Stimulated activated naive B cell treated with anti-CD40 and anti-IgM and Interleukin-4, amounts not matched to agents 10 μg/mL and 1 μg/mL and 100 μg/mL, for 72 hours (primary cell): ENCODE measurements at places on chromosomes 16 and 17.
A peak's percentile ranks its signal among the peaks of the same experiment; 100 is the strongest.

GRCh38 chr16:13238182-13238581 lies 336.8 kb downstream of the SHISA9 start:
- H3K4me3 ChIP-seq, result no peak overlapping the region
- H3K36me3 ChIP-seq, result no peaks in the 10 kb centered on the region
- no peak overlapping the region for H3K27ac ChIP-seq
- DNase-seq, result no peak
- no peaks in the 10 kb centered on the region for H3K27me3 ChIP-seq

DNA sequence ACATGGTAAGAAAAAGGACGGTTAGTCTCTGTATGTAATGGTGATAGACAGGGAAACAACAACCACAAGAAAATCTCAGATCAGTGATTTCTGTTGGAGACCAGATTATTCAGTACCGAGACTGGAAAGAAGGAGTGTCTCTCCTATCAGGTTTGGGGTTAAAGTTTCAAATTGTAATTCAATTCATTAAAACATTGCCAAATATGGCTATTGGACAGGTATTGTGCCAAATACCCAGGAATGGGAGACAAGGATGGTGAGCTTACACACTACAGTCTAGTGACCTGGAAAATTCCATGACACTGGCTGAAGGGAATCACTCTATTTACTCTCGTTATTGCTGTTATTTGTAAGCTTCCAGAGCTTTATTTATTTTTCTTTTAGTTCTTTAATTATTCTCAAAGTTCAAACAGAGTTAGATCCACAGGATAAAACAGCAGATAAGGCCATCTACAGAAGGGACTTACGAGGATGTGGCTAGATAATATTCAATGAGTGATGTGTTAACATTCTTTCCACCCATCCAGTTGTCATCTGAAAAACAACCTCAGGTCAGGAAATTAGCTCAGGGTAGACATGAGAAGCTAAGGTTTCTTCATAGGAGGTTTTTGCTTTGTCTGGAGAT lies 25.1 kb upstream of the MMD start:
- no peak for DNase-seq
- no peak overlapping the region for H3K27ac ChIP-seq
- no peaks in the 10 kb centered on the region for H3K36me3 ChIP-seq
- no peak overlapping the region for H3K4me3 ChIP-seq
- H3K4me1 ChIP-seq, result peaks cover 11% of the 10 kb centered on the region

- no peak overlapping the region for H3K27ac ChIP-seq
- no peaks in the 10 kb centered on the region for H3K4me1 ChIP-seq
- H3K4me3 ChIP-seq, result no peak overlapping the region
- peaks cover 6% of the 10 kb centered on the region for H3K36me3 ChIP-seq
- no peak for DNase-seq
These were observed 105.5 kb upstream of the HLF start for GRCh38 chr17:55159251-55159650.

- no peak overlapping the region for H3K4me3 ChIP-seq
- no peak for DNase-seq
- H3K27me3 ChIP-seq, result no peaks in the 10 kb centered on the region
- peak overlapping the region; percentile 4 for H3K27ac ChIP-seq
These were observed 5.9 kb downstream of the RANBP10 start for GRCh38 chr16:67800338-67800926.

DNA sequence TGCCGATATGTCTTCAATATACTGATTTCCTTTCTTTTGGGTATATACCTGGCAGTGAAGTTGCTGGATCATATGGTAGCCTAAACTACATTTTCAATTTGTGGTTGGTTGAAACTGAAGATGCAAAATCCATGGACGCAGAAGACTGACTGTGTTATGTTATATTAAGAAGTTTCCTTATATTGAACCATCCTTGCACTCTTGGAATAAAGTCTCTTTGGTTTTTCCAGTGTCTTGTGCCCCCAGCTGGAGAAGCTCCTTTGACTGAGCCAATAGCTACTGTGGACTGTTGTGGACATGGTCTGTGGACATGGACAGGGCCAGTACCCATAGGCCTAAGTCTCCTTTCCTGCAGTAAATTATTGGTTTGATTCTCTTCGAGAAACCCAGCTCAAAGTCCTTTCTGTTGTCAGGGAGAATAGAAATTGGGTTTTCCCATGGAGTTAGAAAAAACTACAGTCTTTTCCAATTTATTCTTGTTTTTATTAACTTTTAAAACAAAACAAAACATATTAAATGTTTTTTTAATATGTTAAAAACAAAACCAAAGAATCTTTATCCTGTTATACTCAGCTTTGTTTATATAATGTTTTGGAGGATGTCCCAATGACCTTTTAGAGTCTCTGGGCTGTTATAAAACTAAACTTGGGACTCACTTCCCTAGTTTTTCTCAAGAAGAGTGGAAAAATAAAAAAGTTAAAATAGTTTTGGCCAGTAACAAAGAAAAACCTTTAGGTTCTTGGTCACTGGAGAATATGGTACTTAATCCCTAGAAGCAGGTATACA lies 15.2 kb upstream of the IL34 start:
- H3K27me3 ChIP-seq, result peaks cover 14% of the 10 kb centered on the region
- H3K4me1 ChIP-seq, result no peaks in the 10 kb centered on the region
- no peak overlapping the region for H3K27ac ChIP-seq
- H3K4me3 ChIP-seq, result no peak overlapping the region

DNA sequence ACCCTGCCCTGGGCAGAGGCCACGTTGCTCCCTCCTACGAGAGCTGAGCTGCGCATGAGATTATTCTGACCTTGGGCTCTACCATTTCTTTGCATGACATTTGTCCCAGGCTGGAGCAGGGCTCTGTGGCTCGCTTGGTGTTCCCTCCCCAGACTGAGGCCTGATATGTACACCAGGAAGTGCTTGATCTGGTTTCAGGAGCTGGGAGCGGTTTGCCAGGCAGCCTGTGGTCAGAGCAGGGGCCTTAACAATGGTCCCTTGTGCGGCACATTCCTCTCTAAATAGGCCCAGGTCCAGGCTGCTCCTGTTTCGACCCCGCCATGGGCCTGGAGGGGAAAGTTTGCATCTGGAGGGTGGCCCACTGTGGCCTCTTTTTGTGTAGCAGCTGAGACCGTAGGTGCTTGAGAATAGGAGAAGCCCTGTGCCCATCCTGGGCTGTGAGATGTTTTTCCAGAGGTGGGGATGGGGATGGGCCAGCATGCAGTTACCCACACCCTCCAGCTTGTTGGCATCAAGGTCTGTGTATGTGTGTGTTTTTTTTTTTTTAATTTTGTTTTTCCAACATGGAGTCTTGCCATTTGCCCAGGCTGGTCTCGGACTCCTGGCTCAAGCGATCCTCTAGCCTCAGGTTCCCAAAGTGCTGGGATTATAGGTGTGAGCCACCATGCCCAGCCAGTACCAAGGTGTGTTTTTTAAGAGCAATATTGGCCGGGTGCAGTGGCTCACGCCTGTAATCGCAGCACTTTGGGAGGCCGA lies 253.9 kb downstream of the SEC14L1 start:
- H3K27ac ChIP-seq, result peak overlapping the region; percentile 25
- H3K4me3 ChIP-seq, result no peak overlapping the region
- DNase-seq, result no peak
- H3K4me1 ChIP-seq, result peaks cover 35% of the 10 kb centered on the region
- H3K36me3 ChIP-seq, result peaks cover 2% of the 10 kb centered on the region

DNA sequence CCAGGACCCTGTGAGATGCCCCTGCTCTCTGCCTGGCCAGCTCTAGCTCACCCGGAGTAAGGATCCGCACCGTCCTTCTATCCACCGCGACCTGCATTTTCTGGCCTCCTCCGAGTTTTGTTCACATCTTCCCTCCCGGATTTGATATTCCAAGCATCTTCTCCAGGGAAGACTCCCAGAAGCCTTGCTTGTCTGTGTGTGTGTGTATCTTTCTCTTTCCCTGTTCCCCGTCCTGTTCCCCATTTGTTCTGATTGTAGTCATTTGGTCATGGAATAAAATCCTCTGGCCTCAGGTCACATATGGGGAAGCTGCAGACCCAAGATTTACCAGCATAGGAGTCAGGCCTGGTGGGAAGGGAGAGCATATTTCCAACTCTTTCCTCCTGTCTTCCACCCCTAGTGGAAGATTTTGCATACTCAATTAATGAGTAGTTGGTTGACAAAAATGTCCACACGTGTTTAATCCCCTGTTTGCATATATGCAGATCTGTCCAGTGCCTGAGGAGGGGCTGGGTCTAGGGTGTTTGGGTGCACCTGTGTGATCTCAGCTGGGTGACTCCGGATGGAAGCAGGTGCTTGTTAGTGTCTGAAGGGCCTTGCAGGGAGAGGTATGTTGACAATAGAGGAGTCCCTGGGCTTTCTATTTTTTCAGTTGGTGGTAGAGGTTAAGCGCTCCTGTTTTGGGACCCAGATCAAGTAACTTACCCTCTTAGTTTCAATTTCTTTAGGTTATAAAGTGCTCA lies 1.9 kb downstream of the PRAC1 start:
- no peak for DNase-seq
- peak overlapping the region; percentile 84 for H3K27ac ChIP-seq
- H3K36me3 ChIP-seq, result peaks cover 8% of the 10 kb centered on the region
- H3K27me3 ChIP-seq, result peaks cover 69% of the 10 kb centered on the region

GRCh38 chr17:56203430-56203829 lies 50.2 kb downstream of the ANKFN1 start:
- no peak for DNase-seq
- H3K27me3 ChIP-seq, result no peaks in the 10 kb centered on the region
- no peak overlapping the region for H3K4me3 ChIP-seq
- H3K4me1 ChIP-seq, result no peaks in the 10 kb centered on the region
- H3K27ac ChIP-seq, result no peak overlapping the region
- H3K36me3 ChIP-seq, result no peaks in the 10 kb centered on the region

- H3K27me3 ChIP-seq, result no peaks in the 10 kb centered on the region
- peaks cover 11% of the 10 kb centered on the region for H3K36me3 ChIP-seq
- H3K27ac ChIP-seq, result no peak overlapping the region
- H3K4me3 ChIP-seq, result no peak overlapping the region
These were observed 9.8 kb upstream of the SMIM5 start for GRCh38 chr17:75623386-75623785.

DNA sequence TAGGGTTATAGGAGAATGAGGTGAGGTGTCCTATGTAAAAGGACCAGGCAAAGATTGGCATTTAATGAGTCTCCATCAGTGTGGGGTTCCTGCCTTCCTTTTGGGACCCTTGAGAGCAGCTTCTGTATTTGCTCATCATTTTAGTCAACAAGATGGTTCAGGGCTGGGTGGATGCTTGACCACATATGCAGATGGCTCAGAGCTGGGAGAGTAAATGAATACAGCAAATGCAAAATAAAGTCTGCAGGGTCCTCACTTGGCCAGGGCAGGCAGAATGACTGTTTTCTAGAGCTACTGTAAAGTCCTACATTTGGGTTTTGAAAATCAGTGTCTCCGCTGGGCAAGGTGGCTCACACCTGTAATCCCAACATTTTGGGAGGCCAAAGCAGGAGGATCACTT lies 57.2 kb upstream of the ETV4 start:
- peaks cover 3% of the 10 kb centered on the region for H3K4me1 ChIP-seq
- H3K36me3 ChIP-seq, result no peaks in the 10 kb centered on the region
- H3K27ac ChIP-seq, result no peak overlapping the region
- H3K27me3 ChIP-seq, result peaks cover 18% of the 10 kb centered on the region
- no peak overlapping the region for H3K4me3 ChIP-seq

DNA sequence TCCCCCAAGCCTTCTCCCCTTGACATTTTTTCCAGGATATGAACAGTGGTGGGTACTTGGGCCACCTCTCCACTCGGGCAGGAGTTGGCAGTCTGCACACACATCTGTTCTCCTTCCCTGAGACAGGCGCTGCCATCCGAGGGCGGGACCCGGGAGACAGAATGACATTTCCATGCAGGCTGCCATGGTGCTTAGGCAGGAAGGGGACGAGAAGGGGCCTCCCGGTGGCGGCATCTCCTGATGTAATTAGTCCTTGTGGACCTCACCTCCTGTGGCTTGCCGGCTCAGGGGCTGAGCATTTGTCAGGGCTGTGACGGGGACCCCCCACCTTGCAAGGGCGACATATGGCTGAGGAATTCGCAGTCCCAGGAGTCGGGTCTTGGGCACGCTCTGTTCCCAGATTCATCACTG lies 197.2 kb downstream of the FOXL1 start:
- no peaks in the 10 kb centered on the region for H3K36me3 ChIP-seq
- no peak for DNase-seq
- H3K4me1 ChIP-seq, result no peaks in the 10 kb centered on the region
- H3K27me3 ChIP-seq, result peaks cover 33% of the 10 kb centered on the region
- H3K27ac ChIP-seq, result no peak overlapping the region

- no peak for DNase-seq
- H3K27me3 ChIP-seq, result no peaks in the 10 kb centered on the region
- H3K36me3 ChIP-seq, result peaks cover 7% of the 10 kb centered on the region
- no peak overlapping the region for H3K4me3 ChIP-seq
These were observed 226.6 kb downstream of the SPECC1 start for GRCh38 chr17:20235747-20236146.

DNA sequence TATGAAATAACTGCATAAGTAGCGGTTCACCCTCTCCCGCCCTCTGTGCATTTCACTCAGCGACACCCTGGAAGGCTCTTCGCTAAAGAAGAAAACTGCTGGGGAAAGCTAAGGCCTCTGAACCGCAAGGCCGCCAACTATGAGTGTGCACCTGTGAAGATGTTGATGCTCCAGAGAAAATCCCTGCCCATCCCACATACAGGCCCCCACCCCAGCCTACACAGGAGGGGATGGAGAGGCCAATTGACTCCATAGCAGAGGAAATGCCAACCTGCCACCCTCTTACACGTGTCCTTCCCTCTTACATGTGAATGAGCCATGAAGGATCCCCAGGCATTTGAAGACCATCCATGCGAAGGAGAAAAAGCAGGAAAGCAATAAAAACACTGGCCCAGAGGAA lies 104.8 kb downstream of the MGAT5B start:
- peaks cover 9% of the 10 kb centered on the region for H3K36me3 ChIP-seq
- no peak for DNase-seq
- H3K4me1 ChIP-seq, result peaks cover 12% of the 10 kb centered on the region
- H3K27ac ChIP-seq, result no peak overlapping the region
- no peak overlapping the region for H3K4me3 ChIP-seq

GRCh38 chr16:78126662-78127061 lies 27.2 kb downstream of the WWOX start:
- H3K4me3 ChIP-seq, result no peak overlapping the region
- DNase-seq, result no peak

DNA sequence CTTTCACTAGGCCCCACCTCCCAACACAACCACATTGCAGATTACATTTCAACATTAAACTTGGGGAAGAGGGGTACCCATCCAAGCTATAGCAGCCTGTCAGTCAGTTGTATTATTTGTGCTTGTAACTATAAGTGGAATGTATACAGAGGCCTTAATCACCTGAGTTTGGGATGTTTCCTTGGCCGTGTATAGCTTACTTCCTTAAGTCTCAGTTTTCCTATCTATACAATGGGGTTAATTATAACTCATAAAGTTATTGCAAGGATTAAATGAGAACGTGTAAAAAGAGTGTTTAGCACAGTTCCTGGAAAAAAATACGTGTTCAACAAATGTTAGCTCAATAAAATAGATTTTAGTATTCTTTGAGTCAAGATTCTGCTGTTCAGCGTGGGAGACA lies 165.5 kb upstream of the FAM20A start:
- H3K27me3 ChIP-seq, result no peaks in the 10 kb centered on the region
- DNase-seq, result no peak
- no peaks in the 10 kb centered on the region for H3K36me3 ChIP-seq
- H3K27ac ChIP-seq, result no peak overlapping the region
- H3K4me3 ChIP-seq, result no peak overlapping the region
